ENCODE measurements at places on chromosomes 5 and 9. TPM values are rescaled to one million over a fixed set of nuclear protein-coding genes. Genes with fewer than 3 reads are reported as not detected.

Gene NXNL2
- 0.66 TPM for total RNA-seq

Gene LMX1B
- total RNA-seq, result 1.2 TPM

Gene SAP30L
- 17.2 TPM for total RNA-seq

Gene RASGRF2
- not detected for total RNA-seq

Gene PPP6C
- total RNA-seq, result 10.8 TPM

Gene SLC6A3
- total RNA-seq, result not detected
